ENCODE measurements at places on chromosomes 3 and 15.

DNA sequence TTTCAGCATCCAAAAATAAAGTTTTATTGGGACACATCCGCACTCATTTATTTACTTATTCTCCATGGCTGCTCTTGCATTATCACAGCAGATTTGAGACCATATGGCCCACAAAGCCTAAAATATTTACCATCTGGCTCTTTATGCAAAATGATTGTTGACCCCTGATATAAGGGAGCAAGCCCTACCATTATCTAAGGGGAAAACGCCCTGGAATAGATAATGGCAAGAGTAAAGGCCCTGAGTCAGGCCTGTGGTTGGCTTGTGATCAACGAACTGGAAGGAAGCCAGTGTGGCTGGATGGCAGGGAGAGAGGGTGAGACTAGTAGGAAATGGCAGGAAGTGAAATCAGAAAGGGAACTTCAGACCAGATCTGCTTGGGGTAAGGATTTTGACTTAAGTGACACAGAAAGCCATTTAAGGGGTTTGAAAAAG lies 24.6 kb upstream of the DMXL2 start:
- DNase-seq = no peak

DNA sequence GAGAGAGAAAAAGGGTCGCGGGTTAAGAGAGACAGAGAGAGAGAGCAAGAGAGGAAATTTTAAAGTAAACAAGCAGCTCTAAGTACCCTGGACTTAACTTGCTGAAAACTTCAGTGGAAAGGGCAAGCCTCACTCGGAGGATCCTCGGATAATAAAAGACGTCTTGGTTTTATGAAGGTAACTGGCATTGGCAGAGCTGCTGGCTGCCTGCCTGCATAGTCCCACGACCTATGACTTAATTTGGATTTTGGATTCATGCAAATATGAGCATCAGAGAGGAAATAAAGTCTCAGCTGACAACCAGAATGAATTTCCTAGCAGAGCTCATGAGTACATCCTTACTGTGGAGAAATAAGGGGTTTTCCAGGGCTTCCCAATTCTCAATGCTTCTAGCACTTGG lies 95.1 kb upstream of the PDZRN3 start:
- DNase-seq = no peak

GRCh38 chr3:191958980-191959671 lies 498.2 kb downstream of the PYDC2 start:
- no peak for DNase-seq

DNA sequence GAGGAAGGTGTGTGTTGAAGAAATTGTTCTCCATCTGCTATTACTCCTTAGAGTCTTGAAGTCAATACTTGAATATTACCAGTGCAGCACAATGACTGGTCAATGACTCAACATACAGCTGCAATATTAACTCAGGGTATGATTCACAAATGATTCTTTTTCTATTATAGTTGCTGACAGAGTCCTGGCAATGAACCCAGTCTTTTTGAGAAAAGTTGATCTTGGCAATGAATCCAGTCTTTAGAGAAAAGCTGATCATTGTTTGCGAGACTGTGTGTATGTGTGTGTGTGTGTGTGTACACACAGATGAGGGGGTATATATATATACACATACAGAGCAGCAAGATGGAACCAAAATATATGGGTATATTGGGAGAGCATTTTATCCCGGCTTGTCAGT lies 315.1 kb downstream of the ZNF385D start:
- no peak for DNase-seq
